ENCODE measurements at places on chromosomes 12 and 14.

GRCh38 chr12:75212072-75212471 lies 2.4 kb upstream of the KCNC2 start:
- no peak for DNase-seq

DNA sequence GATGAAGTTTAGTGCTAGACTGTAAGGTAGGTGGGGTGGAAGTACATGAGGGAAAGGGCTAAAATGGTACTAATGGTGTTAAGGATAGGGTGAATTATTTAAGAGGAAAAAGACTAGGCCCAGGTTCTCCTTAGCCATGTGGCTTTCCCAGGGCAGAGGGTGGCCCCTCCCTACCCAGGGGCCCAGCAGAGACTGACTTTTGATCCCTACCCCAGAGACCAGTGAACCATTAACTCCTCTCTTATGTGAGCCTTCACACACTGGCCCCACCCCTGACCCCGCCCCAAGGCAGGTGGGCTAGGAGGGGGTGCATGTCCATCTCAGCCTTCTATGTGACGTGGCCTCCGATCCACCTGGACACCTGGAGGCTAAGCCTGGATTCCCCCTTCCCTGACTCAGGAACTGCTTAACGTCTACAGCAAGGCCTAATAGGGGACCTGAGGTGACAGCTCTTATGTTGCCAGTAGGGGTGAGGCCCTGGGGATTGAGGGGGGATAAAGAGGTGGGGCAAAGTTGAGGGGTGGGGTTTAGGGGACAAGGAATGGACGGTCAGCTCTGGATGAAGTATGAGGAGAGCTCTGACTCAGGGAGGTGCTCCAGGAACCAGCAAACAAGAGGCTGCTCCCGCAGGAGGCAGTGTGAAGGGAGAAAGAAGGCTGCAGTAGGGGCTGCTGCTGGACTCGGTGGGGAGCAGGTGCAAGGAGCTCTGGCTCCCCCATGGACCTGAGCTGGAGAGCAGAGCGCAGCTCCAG lies 757 bp downstream of the SLC39A5 start:
- no peak for DNase-seq

- no peak for DNase-seq
These were observed 35.1 kb upstream of the PPP2R5C start for GRCh38 chr14:101726295-101726953.

- DNase-seq, result no peak
These were observed 33.2 kb downstream of the TOGARAM1 start for GRCh38 chr14:44995196-44995595.

- no peak for DNase-seq
These were observed 78.6 kb downstream of the BHLHE41 start for GRCh38 chr12:26046203-26046602.

GRCh38 chr12:6745741-6746525 lies 7.0 kb downstream of the MLF2 start:
- DNase-seq, result no peak

DNA sequence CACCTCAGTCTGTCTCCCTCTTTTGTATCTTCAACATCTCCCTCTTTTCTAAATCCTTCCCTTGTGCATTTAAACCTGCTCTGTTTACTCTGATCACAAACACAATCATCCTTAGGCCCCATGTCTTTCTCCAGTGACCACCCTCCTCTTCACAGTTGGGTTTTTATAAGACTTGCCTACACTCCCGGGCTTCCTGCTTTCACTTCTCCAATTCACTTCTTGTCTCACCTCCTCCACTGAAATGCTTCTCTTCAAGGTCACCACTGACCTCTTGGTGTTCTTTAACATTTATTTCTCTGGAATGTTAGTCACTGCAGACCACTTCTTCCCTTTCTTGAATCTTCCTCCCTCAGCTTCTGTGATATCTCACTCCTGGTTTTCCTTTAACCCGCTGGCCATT lies 8.7 kb upstream of the SMCO2 start:
- no peak for DNase-seq

- no peak for DNase-seq
These were observed 2.1 kb downstream of the GMFB start for GRCh38 chr14:54486685-54487084.

DNA sequence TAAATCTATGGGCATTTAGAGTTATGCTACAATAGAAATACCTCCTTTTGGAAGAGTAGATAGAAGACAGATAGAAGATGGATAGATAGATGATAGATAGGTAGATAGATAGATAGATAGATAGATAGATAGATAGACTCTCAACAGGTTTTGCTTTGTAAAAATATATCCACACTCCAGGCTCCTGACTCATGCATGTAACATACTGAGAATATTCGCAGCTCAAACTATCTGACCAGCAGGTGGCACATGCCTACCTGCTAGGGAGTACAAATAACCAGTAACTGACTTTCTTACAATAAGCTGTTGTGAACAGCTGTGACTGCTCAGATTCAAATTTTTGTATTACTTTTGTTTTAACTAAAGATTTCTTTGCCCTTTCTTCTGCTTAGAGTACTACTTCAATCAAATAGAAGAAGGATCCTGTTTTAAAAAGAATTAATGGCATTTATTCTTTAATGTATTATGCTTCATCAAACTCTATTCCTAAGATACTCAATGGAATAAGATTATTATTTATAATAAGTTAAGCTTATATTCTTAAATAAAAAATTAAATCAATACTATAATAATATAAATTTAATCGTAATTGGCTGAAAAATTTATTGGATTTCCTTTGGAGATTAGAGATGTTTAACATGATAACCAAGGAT lies 15.8 kb upstream of the CPNE8 start:
- DNase-seq, result no peak

DNA sequence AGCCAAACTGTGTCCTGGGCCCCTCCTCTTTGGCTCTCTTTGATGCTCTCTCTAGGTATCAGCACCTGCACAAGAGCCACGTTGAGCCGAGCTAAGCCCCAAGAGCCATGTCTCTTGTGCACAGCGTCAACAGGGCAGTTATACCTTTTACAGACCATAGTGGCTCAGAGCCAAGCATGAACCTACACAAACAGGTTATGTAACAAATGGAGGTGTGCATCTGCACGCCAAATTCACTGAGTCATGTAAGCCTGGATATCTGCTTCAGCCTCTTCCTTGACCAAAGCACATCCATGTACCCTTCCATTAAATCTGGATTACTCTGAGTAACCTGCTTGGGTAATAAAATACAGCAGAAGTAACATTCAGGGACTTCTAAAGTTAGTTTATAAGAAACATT lies 509.7 kb downstream of the NAV3 start:
- no peak for DNase-seq

DNA sequence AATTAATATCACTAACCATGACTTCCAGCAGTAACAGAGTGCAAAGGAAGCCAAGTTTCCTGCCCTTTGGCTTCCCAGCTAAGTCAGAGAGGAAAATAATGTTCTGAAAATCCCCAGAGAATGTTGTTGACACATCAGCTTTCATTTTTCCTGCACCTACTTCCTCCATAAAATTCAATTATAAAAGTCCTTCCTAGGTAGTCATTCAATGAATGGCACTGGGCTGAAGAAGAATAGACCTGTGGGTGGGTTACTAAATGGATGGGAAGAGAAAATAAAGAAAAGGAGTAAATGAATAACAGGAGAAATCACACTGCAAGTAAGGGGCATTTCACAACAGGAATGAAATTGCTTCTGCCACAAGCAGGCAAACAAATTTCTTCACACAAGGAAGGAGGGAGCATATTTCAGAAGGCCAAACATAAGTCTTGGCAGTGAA lies 73.2 kb upstream of the MDM1 start:
- no peak for DNase-seq

DNA sequence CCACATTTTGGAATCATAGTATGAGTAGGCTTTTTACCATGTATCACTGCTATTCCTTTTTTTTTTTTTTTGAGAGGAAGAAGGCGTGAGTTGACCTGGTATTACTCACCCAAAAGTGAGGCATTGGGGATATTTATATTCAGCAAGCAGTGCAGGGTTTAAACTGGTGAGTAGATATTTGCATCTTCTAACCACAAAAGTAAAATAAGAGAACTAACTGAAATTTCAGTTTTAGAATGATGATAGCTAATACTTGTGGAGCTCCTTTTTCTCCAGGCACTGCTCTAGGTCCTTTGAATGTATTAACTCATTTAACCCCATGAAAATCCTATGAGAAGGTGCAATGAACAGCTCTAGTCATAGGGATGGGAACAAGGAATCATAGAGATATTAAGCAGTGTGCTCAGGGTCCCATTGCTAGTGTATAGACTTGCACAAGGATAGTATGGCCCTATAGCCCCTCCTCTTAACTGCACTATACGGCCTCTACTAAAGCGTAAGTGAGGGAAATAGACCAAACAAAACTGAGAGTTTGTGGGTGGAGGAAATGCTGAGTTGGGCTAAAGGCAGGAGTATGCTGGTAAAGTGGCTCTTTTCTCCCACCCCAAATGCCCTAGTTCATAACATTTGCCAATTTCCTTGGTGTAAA lies 104.3 kb upstream of the MAX start:
- no peak for DNase-seq

DNA sequence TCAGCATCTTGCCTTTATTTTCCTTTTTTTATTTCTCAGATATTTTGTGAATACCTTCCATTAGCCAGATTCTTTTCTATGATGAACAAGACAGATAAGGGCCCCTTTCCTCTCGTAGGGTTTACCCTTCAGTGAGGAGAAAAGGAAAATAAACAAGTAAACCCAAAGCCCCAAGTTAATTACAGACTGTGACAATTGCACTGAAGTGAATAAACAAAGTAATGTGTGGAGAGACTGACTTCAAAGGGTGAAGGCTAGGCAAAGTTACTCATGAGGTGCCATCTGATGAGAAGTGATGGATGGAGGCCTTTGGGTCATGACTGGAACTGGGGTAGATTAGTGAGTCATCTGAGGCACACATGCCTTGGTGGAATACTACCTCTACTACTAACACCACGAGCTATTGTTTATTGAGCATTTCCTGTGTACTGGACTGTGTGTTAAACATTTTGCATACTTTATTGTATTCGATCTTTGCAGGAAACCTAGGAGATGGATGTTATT lies 143.4 kb upstream of the PRICKLE1 start:
- DNase-seq, result no peak

DNA sequence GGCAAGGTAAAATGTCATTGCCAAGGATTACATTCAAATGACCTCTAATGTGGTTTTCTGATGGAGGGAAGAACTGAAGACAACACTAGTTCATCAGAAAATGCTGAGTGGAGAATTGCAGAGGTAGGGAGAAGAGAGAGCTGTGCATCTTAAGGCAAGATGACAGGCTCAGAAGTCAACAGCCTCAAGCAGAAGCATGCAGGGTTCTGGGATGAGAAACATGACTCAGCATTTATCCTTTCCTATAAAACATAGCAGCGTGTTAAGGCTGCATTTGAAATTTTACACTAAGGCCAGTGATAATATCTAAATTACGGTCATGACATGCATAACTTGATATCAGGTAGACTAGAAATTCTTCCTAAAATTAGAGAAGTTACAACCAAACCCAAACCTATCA lies 53.7 kb upstream of the DYRK2 start:
- no peak for DNase-seq

- DNase-seq, result no peak
These were observed 29.3 kb upstream of the ATF1 start for GRCh38 chr12:50734409-50735263.

DNA sequence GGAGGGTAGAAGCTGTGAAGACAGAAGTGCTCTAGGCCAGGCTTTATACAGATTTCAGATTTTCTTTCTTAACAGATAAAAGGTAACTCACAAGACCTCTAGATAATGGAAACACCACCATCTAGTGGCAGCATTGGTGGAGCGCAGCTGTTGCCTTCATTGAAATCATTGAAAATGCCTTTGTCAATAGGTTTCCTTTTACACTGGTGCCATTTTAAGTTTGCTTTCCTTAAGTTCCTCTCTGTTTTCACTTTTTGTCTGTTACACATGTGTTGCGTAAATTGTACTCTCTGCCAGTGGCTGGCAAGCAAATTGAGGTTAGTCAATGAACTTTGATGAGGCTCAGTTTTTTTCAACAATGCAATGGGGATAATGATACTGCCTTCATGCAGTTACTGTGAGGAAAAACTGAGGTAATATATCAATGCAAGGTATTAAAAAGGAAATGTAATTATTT lies 31.1 kb downstream of the ALDH1L2 start:
- peak; percentile 50 for DNase-seq

GRCh38 chr14:67957946-67958345 lies 138.4 kb downstream of the RAD51B start:
- no peak for DNase-seq

- no peak for DNase-seq
These were observed 1.1 kb upstream of the GNB3 start for GRCh38 chr12:6839482-6840201.

GRCh38 chr12:6824901-6825381 lies 3.3 kb upstream of the P3H3 start:
- no peak for DNase-seq

- DNase-seq, result no peak
These were observed 53.5 kb downstream of the ETV6 start for GRCh38 chr12:11702959-11703358.

DNA sequence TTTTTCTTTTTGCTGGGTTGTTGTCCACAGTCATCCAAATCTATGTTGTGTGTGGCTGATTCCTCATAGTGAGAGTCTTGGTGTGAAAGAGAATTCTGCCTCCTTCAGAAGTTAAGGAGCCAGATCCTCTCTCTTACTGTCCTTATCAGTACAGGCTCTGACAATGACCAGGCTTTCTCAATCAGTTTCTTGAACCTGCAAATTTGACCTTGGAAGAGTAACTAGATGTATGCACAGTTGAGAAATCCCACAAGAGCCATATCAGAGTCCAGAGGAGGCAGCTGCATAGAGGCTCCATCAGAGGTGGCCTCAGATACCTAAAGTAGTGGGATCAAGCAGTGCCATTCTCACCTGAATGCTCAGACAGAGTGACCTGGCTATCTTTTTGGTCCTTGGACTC lies 5.5 kb upstream of the GALC start:
- no peak for DNase-seq

GRCh38 chr12:51163795-51164194 lies 9.1 kb downstream of the TFCP2 start:
- no peak for DNase-seq

GRCh38 chr12:76047060-76047459 lies 15.5 kb upstream of the PHLDA1 start:
- DNase-seq, result no peak

DNA sequence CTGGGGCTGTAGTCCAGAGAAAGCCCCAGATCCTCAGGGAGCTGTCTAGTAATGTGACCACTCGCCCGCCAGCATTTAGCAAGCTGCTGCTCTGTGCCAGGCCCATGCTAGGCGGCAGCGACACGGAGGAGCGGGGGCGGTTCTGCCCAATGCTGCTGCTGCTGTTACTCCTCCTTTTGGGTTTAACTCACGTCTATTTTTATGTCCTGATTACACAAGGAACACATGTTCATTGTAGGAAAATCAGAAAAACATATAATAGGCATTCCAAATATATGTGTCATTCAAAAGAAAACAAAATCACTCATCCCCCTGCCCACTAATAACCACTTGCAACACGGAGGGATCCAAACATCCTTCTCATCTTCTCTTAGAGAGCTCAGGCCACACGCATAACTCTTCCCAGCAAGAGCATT lies 30.4 kb downstream of the CCDC92 start:
- no peak for DNase-seq

DNA sequence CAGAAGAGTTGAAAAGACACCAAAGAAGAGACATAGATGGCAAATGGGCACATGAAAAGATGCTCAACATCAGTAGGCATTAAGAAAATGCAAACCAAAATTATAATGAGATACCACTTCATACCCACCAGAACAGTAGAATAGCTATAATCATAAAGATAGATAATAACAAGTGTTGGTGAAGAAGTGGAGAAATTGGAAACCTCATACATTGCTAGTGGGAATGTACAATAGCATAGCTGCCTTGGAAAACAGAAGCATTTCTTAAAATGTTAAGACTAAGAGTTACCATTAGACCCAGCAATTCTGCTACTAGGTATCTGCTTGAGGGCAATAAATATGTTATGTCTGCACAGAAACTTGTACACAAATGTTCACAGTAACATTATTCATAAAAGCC lies 78.8 kb downstream of the ACADS start:
- no peak for DNase-seq
